ENCODE measurements at places on chromosomes 6 and 20. TPM values are rescaled to one million over a fixed set of nuclear protein-coding genes. Genes with fewer than 3 reads are reported as not detected.

CALHM5 gene
- total RNA-seq: 0.11 TPM

KIF3B gene
- total RNA-seq: 23.2 TPM

PTPRT gene
- not detected for total RNA-seq

PPP1R14C gene
- total RNA-seq: 32.5 TPM

FAM209A gene
- total RNA-seq: not detected

RAET1L gene
- 1.1 TPM for total RNA-seq

PIM1 gene
- 17.1 TPM for total RNA-seq

KCNQ2 gene
- total RNA-seq: not detected

MYLK2 gene
- total RNA-seq: 0.07 TPM

PCNA gene
- 222 TPM for total RNA-seq

OPN5 gene
- not detected for total RNA-seq

EDN3 gene
- total RNA-seq: not detected

RIPOR3 gene
- total RNA-seq: 0.07 TPM

EDN1 gene
- total RNA-seq: 39.6 TPM

OTOR gene
- total RNA-seq: not detected

ARFRP1 gene
- 32.3 TPM for total RNA-seq

TAGAP gene
- 0.07 TPM for total RNA-seq

ZNF217 gene
- 37.4 TPM for total RNA-seq

GSTA2 gene
- total RNA-seq: not detected

BTNL2 gene
- total RNA-seq: not detected

MYBL2 gene
- 66.7 TPM for total RNA-seq

CFAP206 gene
- 0.17 TPM for total RNA-seq

All from foreskin keratinocyte (primary cell).